ENCODE measurements at places on chromosomes 1 and 21.

DNA sequence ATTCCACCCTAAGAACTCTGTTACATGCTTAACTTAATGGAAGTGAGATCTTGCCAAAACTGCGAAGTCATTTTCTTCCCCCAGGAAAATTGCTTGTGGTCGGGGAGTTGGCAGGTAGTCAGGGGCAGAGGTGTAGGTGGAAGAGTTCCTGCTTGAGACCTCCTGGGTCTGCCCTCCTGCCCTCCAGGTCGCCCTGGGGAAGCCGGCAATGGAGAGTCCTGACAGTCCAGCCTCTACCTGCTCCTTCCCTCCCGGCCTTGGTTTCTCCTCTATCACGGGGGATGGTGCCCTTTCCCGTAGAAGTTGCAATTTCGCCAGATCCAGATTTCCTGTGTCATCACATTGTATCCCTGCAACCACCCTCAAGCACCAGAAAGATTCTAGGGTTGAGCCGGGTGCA lies 463.8 kb downstream of the MATN1 start:
- no peak for DNase-seq

- no peak for DNase-seq
These were observed 699.2 kb upstream of the ZP4 start for GRCh38 chr1:238589843-238590435.

DNA sequence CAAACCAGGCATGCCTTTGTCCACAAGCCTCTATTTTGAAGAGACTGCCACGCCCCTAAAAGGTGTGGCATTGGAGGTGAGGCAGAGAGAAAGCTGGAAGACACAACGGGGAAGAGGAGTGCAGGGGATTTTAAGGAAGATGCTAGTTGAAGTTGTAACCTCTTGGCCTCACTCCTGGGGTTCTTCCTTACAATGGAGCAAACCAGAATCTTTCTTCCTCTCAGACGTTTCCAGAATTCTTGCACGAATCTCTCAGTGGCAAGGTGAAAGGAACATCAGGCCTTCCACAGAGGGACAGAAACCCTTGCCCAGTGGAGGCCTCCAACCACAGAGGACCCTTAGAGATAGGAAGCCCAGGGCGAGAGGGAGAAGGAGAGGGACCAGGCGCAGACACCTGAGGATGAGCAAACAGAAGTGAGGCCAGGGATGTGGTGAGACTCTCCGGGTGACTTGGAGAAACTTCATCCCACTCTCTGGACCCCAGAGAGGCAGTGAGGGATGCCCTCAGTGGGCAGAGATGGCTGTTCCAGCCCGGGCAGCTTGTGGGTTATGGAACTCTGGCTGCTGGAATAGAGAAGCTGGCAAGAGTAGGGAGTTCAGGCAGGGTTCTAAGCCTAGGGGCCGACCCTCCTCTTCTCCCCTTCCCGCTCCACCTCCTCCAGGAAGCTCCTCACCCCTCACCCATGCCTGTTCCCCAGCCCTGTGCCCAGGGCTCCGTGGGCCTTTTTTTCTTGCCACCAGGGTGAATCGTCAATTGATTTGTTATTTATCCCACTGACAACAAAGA lies 136.8 kb upstream of the RUNX3 start:
- no peak for DNase-seq

GRCh38 chr1:34870395-34870794 lies 10.8 kb upstream of the SMIM12 start:
- DNase-seq, result no peak

DNA sequence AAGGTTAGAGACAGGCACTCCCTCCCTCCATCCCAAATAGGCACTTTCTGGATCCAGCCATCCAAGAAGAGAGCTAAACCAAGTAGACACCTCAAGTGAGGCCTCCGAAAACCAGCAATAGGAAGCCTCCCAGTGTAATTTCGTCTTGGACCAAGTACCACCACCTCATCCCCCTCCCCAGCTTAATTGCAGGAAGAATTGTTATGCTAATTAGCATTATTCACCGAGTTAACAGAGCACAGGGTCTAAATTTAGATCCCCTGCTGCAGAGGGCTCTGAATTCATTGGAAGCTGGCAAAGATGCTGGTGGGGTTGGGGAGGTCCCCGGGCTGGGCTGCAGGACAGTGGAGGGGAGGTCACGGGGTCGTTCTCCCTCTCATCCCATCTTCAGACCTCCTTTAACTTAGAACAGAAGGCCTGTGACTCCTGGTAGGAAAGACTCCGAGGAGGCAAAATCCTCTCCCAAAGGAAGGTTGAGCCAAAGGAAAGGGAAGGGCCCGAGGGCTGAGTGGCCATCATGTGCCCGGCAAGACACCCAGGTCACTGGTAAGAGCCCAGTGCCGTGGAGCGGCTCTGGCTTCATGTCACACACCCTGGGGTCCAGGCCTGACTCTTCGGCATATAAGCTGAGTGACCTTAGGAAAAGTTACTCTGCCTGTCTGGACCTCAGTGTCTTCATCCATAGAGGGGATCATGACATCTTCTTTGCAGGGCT lies 209.2 kb upstream of the GRIK3 start:
- DNase-seq, result no peak

GRCh38 chr1:234977875-234978396 lies 150.7 kb downstream of the TOMM20 start:
- DNase-seq, result no peak

- DNase-seq, result no peak
These were observed 98.2 kb downstream of the UCK2 start for GRCh38 chr1:165925498-165926079.

- DNase-seq, result no peak
These were observed 25.7 kb downstream of the EPHA10 start for GRCh38 chr1:37739222-37739621.

DNA sequence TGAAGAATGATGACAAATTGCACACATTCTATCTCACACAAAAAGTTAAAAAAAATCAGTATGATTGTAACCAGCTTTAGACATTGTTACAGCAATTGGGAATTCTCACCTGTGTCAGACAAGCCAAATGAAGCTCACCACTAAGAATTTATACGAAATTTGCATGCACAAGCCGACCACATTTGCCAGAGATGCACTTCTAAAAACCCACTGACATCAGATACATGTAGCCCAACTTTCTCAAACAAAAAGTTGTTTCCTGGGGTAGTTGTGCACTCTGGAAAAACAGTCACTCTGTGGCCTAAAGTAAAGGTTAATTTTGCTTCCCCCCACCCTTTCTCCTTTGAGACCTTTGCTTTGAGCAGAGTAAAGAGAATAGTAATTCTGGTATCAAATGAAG lies 67.9 kb upstream of the IL12RB2 start:
- no peak for DNase-seq

DNA sequence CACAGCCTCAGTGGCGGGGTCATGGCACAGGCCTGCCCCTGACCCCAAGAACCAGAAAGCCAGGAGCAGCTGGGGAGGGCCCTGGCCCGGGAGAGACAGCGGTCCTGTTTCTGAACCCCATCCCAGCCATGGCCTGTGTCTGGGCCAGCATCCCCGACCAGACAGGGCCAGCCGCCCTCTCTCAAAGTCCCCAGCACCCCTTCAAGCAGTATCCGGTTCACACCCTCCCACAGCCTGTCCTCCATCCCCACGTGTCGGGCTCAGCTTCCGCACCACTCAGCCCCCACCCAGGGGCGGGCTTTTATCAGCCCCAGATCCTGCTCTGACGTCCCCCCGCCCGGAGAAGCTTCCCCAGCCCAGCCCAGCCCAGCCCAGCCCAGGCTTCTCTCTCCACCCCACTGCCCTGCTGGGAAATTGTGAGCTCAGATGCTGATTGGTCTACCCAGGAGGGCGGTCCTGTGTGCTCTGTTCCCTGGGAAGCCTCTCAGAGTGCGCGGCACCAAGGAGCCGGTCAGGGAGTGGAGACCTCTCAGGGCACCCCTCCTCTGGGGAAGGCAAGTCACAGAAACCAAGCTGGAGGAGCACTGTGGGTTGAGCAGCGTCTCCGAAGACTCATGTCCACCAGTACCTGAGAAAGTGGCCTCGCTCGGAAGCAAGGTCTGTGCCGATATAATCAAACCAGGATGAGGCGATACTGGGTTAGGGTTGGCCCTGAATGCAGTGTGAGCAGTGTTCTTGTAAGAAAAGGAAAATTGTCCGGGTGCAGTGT lies 4.7 kb upstream of the FAAP20 start:
- peak; percentile 66 for DNase-seq

DNA sequence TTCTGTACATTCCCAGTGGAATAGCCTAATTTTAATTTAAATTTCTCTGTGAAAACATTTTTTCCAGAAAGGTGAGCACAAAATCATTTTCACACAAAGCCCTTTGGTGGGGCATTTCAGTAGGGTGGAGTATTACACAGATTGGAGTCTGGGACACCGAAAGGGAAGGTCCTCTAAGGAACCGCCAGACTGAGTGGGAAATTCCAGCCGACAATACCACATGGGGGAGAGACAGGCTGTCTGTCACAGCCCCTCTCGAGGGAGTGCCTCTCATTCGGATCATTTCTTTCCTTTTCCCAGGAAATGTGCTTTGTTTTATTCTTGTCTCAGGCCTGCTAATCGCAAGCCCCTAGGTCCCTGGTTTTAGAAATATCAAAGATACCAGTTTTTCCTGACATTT lies 150.6 kb upstream of the HOOK1 start:
- no peak for DNase-seq

DNA sequence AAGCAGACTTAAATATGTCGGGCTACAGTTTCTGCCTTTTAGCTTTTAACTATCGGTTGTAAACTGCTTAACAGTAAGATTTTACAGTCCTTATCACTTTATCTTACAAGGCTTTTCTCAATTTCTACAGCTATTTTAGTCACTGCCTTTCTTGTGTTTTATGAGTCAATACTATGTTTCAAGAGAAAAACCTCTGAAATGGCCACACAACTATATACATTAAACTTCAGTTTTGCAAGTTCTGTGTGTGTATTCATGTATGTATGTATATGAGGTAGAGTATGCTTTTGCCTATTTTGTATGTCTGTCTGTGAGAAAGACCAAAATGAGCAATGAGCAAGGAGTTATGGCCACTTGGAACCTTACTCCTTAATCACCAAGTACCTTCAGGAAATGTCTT lies 169.8 kb downstream of the SYT2 start:
- DNase-seq, result no peak

DNA sequence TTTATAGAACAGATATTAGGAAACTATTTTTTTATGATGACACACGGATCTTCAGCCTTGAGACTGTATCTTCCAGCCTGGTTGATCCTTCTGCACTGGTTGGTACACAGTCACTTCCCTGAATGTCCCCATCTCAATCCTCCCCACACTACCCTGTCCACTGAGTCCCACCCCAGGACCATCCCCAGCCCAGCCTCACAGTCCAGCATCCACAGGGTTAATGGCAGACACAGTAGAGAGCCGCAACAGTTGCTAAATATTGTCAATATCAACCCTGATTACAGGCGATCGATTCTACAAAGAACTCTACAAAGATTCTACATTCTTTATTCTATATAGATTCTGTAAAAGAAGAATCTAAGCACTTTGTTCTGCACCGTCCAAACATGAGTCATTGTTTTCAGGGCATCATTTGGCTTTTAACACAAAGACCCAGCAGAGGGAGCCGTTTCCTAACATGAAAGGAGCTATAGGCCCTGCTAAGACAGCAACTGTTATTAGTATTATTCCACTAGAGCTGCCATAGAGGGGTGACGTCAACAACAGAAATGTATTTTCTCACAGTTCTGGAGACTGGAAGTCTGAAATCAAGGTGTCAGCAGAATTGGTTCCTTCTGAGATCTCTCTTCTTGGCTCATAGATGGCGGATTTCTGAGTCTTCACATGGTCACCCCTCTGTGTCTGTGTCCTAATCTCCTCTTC lies 30.1 kb upstream of the IFNAR2 start:
- DNase-seq, result peak; percentile 62

DNA sequence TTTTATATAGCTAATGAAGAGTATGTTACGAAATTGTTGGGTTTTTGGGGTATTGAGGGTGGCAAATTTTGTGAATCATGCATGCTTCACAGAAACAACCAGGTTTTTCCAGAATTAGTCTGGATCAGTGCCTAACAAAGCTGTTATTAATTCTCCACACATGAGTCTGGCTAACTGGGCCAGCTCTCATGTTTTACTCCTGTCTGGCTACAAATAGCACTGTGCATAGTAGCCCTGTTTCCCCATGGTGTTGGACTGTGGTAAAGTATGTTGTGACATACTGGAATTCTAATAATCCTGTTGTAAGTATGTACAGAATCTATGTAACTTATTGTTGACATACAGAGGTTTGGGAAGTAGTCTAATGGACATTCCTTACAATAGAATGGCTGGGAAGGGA lies 35.8 kb downstream of the S100B start:
- DNase-seq, result no peak

DNA sequence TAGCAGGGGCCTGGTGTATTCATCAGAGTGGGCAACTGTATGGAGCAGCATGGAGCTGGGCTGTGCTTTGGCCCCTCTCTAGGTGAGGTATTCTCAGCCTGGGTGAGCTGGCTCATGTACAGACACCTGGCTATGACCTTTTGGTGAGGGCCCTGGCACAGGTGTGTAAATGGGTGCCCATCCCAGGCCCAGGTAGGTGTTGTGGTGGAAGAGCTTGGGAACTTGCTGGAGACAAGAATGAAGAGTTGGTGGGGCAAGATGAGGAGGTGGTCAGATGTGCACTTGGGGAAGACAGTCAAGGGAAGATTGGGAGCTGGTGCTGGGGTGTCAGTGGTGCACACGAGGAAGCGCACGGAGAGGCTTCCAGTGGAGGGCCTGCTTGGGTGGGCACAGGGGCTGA lies 95.5 kb downstream of the TRIM11 start:
- DNase-seq, result no peak

DNA sequence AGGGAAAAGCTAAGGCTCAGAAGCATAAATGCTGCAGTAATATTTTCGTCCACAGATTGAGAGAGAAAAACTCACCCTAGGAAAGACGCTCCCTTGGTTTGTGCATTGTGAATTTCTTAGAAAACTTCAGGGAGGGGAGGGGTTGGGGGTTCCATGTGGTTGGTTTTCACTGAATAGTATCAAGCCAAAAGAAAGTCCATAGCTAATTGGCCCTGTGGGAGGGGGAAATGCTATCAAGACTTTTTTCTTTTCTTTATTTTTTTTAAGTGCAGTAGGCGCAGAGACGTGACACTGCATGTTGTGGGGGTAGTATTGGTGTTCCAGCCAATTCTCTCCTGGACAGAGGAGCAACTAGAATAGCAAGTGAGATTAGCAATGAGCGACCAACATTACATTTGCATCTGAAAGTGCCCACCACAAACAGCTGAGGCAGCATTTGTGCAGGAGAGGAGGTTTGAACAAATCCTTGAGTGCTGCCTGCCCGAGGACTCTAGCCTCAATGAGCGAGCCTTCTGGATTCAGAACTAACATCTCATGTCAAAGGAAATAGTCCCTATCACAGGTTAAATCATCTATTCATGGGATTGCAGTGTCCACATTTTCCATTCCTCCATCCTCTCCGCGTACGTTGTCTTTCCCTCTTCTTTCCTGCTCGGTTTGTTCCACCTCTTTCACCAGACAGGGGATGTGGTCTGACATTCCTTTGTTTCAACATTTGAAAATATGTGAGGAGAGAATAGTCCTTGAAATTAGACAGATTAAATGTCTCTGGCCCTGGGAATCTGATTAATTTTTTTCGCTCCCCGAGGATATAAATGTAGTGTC lies 118.0 kb upstream of the MARK1 start:
- no peak for DNase-seq

GRCh38 chr1:198265073-198265661 lies 108.4 kb downstream of the NEK7 start:
- no peak for DNase-seq
